ENCODE measurements at places on chromosomes 7 and 10. TPM values are rescaled to one million over a fixed set of nuclear protein-coding genes. Genes with fewer than 3 reads are reported as not detected.

The CDCA7L gene
- 18.1 TPM for total RNA-seq

The SFXN2 gene
- 10.4 TPM for total RNA-seq

The GATA3 gene
- not detected for total RNA-seq

The ANKRD26 gene
- 3.7 TPM for total RNA-seq

The GIMAP2 gene
- 3.3 TPM for total RNA-seq

The DLX5 gene
- not detected for total RNA-seq

The MYH16 gene
- total RNA-seq, result 0.09 TPM
